Vagina (tissue), 2 donors: ENCODE measurements at places on chromosomes 7 and 10.

DNA sequence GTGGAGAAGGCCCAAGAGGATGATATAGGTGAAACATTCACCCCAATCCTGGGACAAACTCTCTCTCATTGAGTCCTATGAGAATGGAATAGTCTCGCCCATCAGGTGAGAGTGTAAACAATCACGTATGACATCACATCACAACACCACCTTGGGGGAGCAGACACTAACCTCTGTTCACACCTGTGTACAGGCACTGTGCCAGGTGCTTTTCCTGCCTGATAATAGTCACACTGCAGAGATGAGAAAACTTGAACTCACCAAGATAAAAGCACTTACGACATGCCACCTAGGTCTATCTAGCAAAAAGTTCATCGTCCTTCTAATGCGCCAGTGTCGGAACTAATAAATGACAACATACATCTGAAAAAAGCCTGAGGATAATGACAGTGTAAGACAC, 187.8 kb downstream of the FAM107B start:
- DNase-seq: no peak

- no peak for DNase-seq
Measured at GRCh38 chr10:408236-408635, 273.0 kb downstream of the ZMYND11 start.

DNA sequence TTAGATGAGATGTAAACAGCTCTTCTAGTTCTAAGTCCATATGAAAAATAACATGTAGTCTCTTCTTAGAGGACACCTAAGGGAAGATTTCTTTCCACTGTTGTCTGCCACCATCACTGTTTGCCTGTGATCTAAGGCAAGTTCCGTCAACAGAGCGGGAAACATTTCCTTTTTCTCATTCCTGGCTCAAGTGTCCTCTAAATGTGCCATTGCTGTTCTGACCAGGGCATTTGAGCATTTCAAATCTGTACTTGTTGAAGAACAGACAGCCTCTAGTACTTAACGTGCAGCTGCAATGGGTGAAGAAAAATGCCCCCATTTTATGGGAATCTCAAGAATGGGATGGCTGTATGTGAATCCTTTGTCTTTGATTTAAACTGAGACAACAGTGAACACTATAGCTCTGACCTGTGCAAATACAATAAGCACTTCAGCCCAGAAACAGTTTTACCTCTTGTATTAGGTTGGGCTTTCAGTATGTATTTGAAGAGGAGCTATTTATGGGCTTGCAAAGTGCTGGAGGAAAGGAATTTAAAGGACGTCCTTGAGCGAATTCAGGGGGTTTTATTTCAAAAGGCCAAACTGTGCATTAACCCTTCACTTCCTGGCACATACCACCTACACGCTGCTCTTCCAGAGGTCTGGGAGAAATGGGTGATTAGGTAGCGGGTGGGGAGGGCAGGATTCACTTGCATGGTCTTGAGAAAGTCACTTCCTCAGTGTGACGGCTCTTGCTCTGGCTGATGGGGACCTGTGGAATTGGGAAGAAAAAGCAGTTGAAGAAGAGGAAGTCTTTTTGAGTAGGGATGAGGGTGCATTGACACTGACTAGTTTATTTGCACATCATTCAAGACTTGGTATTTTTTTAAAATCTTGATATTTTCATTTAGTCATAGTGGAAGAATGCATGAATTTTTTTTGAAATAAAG, 66.1 kb downstream of the THNSL1 start:
- no peak for DNase-seq

DNA sequence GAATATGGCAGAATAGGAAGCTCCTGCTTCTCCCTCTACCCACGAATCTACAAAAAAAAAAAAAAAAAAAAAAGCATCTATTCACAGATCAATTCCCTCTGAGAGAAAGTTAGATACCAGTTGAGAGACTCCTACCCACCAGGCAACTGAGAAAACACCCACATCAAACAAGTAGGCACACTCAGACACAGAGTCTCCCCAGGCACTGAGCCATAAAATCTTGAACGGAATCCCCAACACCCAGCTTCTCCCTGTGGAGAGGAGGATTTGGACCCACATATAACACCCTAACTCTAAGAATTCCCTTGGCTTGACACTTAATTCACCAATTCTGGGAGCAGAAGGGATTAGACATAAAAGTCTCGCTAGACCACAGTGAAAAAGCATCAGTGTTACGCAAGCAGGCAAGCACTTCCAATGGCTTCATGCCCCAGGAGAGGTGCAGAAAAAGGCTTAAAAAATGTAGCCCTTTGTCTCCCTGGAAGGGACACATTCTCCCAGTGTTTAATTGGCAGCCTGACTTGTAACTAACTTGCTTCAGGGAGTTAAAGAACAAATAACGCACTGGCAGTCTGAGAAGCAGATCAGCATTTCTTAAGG, 192.2 kb downstream of the ELAPOR2 start:
- DNase-seq: no peak

GRCh38 chr10:49465736-49466135, 69.8 kb upstream of the DRGX start:
- no peak for DNase-seq

GRCh38 chr10:78535716-78536218, 502.1 kb downstream of the RPS24 start:
- no peak for DNase-seq

- no peak for DNase-seq
Measured at GRCh38 chr10:99805190-99805589, 22.8 kb downstream of the ABCC2 start.

DNA sequence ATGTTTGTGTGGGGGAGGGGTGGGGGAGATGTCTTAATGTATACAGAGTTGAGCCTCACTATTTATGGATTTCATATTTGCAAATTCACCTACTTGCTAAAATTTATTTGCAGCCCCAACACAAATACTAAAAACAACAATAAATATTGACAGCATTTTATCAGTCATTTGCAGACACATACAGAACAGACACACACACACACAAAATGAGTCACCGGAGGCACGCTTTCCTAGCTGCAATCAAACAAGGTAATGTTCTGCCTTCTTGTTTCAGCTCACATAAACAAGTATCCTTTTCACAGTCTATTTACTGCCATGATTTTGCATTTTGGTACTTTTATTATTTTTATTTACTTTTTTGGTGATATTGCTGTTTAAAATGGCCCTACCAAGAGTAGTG, 88.5 kb downstream of the IPMK start:
- no peak for DNase-seq

DNA sequence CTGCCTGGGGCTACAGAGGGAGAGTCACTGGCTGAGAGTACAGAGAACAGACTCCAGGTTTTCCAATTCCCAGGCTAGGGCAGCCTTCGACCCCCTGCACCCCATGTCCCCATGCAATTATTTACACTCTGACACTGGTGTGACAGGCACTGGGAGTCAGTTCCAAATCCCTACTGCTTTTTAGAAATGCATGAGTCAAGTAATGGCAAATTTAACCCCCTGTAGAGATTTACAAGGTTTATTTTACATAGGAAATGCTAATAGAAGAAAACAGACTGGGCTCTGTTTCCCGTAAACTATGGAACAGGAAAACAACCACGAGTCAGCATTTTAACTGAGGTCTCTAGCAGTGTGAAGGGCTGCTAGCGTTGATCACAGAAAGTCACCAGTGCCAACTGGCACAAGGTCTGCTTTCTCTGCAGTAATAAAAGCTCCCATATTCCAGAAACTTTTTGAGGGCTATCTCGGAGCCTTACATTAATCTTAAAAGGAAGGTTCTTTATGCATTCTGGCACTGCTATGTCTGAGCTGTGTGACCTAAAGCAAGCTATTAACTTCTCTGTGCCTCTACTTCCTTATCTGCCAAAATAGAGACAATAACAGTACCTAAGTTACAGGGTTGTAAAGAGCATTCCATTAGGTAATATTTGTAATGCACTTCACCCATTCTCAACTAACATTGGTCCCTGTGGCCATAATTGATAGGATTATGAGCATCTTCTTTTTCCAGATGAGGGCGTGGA, 28.2 kb downstream of the NOD1 start:
- DNase-seq: no peak

GRCh38 chr10:31768467-31768866, 160.2 kb downstream of the ARHGAP12 start:
- no peak for DNase-seq

GRCh38 chr10:124536496-124537050, 75.0 kb downstream of the LHPP start:
- DNase-seq: no peak

DNA sequence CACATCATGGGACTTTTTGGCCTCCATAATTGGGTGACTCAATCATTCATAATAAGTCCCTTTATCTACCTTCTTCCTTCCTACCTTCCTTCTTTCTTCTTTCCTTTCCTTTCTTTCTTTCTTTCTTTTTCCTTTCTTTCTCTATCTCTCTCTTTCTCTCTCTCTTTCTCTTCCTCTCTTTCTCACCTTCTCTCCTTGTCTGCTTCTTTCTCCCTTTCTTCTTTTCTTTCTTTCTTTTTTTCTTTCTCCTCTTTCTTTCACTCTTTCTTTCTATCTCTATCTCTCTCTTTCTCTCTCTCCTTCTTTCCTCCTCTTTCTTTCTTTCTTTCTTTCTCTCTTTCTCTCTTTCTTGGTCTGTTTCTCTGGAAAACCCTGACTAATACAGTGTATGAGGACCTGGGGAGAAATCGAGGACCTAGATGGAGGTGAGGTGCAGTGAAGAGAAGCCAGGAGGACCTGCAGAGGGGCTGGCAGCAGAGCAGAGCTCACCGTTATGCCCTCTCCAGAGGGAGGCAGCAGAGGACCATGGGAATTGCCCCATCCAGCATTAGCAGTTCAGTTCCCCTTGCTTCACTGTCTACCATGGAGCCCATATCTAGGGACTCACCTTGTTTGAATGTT, 52.7 kb upstream of the BTRC start:
- DNase-seq: no peak

- no peak for DNase-seq
Measured at GRCh38 chr7:140242057-140243031, 65.6 kb upstream of the KDM7A start.

DNA sequence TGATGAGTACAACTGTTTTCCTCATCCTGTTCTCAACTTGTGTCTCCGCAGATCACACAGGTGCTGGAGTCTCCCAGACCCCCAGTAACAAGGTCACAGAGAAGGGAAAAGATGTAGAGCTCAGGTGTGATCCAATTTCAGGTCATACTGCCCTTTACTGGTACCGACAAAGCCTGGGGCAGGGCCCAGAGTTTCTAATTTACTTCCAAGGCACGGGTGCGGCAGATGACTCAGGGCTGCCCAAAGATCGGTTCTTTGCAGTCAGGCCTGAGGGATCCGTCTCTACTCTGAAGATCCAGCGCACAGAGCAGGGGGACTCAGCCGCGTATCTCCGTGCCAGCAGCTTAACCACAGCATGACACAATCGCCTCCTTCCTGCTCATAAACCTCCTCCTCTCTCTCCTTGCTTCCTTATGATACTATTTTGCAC, 126.7 kb upstream of the PRSS58 start:
- no peak for DNase-seq

- no peak for DNase-seq
Measured at GRCh38 chr7:90706072-90706716, 110.1 kb downstream of the CDK14 start.

DNA sequence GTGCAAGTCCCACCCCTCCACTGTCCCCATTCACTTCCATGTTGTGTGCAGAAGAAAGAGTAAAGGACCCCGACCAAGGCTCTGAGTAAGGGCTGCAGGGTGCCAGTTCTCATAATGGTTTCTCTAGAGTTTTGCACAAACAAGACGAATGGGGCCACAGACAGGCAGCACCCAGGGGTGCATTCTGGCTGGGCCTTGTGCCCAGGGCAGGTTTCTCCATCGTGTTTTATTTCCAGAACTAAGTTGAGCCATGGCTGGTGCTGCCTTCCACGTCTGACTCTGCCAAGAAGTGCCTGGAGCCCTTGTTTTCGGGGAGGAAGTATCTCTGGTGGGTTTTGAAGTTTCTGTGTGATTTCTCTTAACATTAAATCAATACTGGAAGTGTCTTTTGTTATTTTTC, 95.0 kb upstream of the SDK1 start:
- DNase-seq: peak; percentile 58

- no peak for DNase-seq
Measured at GRCh38 chr7:112481833-112482670, 1.3 kb downstream of the LSMEM1 start.
